ENCODE measurements at places on chromosomes 2 and 18.

GRCh38 chr2:166792808-166793207 is 95.5 kb upstream of the XIRP2 start:
- no peak for DNase-seq

DNA sequence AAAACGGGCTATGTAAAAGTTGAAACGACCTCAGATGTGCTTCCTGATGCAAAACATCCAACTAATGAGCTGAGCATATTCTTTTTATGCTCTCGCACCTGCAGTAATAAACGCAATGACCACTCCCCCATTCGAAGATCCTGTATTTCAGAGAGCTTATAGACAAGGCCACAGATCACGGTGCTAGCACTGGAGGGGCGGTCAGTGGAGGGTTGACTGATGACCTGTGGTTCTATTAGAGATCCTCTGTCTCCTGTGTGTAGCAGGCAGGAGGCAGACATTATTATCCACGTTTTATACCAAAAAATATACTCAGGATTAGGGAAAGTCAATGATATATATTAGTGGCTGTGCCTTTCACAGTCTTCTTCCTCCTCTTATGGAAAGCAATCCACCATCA is 457.0 kb downstream of the CNTNAP5 start:
- no peak for DNase-seq

DNA sequence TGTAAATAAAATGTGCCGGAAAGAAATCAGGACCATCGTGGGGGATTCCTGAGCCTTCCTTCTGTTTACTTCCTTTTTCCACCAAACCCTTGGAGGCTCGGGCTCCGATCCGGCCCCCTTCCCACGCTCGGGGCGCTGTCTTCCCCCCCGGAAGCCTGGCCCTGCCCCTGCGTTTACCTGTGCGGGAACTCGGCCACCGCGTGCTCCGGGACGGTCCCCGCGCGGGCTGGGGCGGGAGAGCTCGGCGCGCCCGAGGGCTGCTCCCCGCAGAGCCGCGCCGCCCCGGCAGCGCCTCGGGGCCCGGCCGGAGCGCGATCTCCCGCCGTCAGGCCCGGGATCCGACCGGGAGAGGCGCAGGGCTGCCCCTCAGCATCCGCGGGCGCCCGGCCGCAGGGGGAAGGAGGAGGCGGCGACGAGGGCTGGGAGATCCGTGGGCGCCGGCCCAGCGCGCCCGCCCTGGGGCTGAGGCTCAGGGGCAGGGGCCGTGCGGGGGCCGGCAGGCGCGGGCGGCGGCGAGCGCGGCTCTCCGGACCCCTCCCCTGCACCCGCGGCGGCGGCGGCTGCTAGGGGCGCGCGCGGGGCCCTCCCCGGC is 435 bp downstream of the ADCY3 start:
- DNase-seq, result no peak

GRCh38 chr18:71919211-71919610 is 624.9 kb downstream of the CBLN2 start:
- DNase-seq, result no peak

DNA sequence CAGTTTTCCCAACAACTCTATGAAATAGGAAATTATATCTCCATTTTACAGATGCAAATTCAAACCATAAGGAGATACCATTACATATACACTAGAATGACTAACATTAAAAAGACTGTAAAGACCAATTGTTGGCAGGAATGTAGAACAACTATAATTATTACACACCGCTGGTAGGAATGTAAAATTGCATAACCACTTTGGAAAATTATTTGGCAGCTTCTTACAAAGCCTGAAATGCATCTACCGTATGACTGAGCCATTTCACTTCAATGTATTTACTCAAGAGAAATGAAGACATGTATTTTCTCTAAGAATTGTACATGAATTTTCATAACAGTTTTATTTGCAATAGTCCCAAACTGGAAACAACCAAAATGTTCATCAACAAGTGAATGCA is 189.1 kb upstream of the BCL2L11 start:
- DNase-seq, result no peak

GRCh38 chr2:10004401-10004800 is 38.9 kb upstream of the KLF11 start:
- DNase-seq, result no peak

DNA sequence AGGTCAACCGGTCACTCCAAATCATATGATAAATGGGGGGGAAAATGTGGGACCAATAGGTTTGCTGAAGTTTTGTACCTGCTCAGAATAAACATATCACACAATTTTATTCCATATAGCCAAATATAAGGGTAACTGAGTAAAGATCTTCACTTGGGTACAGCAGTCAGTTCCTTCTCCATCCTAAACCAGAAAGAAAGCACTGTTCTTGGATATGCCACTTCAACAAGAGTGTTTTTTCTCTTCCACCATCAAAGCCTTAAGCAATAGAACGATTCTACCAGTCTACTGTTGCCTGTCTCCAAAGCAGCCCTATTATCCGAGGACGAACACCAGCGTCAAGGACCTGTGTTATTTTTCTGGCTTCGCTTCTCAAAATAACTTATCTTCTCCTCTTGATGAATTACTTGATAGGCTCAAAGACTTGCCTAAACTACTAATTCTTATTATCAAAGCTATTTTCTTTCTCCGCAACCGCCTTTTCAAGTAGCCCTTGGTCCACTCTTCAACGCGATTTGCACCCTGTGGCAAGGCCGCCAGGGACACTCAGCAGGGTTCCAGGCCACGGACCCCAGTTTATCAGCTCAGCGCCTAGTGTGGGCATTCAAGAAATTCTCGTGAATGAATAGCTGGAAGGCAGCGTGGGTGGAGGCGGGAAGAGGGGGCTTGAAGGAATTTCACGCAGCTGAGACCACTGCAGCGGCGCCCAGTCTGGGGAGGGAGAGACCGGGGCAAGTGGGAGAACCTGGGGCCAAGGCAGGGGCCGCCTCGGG is 646 bp downstream of the ALS2 start:
- DNase-seq, result no peak

GRCh38 chr18:39485696-39486095 is 1920.1 kb upstream of the CELF4 start:
- no peak for DNase-seq

DNA sequence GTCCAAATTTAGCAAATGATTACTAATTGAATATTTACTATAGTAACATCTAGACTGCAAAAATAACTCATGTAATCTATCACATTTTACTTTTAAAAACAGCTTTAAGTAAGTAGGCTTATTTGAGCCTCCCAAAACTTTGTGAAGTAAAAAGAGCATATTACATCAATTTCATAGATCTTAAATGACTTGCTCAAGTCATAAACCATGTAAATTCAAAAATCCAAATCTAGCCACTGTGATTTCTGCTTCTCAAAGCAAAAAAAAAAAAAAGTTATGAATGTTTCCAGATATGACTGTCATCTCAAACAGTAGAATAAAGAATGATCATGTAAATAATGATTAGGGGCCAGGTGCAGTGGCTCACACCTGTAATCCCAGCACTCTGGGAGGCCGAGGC is 37.5 kb downstream of the CACNB4 start:
- no peak for DNase-seq

- DNase-seq, result no peak
Observed at GRCh38 chr2:16487686-16488085, 177.9 kb downstream of the CYRIA start.

DNA sequence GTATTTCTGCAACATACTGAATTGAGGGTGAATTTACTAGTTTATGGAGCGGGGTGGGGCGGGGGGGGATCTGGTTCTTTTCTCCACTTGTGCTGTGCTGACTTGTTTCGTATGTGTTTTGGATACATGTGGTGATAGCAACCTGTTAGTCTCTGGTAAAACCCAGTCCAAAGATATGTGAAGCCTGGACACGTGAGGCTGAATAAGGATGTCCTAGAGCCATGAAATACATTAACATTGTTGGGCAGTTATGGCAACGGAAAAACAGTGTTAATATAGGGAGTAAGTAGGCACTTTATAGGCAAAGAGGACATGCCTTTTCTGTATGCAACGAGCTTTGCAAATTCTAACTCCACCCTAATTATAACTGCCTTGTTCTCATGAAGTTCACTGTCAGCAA is 42.1 kb upstream of the NEMP2 start:
- DNase-seq, result no peak

DNA sequence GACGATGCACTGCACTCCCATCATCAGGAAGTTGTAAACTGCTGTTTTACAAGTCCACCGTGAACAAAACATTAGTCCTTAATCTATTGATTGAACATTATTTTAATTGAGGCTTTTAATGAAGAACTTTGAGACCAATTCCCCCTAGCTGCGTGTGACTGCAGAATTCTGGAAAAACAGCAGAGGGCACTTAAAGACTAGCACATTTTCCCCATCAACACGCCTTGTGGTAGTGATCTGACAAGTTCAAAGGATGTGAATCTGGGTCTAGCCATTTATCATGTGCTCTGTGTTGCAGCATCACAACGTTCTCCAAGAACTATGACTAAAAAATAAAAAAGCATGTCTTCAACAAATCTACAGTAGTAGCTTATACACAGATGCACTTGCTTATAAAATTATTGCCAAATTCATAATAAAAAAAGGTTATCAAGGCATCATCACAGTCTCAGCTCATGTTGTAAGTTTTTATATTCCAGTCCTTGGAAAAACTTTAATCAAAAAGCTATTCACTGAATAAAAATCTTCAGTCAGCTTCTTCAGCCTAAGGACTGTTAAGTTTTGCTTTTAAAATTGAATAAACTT is 35.8 kb downstream of the SKOR2 start:
- no peak for DNase-seq

DNA sequence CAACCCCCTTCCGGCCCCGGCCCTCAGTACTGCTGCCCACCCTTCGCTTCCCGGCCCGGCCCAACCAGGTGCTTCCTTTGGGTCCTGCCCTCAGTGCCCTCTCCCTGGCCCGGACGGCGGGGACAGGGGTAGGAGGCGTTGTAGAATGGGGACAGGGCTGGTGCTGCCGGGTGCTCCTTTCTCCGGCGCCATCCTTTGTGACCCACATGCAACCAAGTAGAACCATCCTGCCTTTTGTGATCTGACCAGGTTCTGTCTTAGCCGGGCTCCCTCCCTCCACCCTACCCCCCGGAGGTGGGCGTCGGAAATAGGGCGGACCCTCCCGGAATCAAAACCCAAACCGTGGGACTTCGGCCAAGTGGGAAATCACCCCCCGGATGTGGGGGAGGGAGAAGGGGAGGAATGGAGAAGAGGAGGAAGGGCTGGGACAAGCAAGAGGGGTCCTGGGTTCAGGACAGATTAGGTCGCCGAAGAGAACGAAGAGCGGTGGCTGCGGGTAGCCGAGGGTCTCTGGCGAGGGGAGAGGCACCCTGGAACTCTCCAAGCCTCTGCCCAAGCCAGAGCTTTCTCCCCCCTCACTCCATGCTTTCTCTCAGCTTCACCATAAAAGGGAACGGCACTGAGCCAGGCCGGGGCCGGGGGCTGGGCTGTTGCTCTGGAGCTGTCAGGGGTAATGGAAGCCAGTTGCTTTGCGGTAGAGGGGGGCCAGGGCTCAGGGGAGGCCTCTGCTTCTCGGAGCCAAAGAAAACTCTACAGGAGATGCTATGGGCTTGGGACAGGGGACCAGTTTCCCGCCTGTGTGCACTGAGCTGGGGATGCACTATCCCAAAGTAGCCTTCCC is 756 bp upstream of the OST4 start:
- DNase-seq, result no peak

DNA sequence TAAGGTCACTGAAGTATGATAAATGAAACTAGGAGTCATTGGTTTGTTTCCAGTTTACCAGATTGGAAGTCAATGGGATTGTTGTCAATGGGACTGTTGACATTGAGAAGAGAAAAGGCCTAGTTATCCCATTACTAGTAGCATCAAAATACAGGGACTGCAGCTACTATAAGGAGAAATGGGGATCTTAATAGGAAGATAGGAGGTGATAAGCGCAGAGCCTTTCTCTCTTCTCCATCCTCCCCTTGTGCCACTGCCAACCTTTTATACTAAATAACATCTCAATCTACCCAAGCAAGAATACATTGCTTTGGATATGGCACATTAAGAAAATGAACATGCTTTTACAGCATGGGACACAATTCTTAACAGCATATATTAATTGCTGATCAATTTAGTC is 10.5 kb upstream of the BBS5 start:
- no peak for DNase-seq

- no peak for DNase-seq
Observed at GRCh38 chr2:53353135-53354114, 414.2 kb upstream of the CHAC2 start.

DNA sequence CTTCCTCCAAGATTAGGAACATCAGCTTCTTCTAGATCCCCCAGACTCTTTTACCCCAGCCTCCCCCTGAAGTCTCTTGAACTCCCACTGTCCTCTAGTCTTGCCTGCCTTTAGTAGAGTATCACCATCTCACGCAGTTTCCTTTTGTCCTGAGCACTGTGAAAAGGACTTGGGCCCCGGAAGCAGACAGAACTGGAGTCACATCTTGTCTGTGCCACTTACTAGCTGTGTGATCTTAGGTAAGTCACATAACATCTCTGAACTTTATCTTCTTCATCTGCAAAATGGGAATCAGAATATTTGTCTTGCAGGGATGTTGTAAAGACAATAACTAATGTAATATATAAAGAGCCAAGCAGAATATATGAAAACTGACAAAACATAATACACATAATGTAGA is 8.4 kb upstream of the TRABD2A start:
- DNase-seq, result no peak

GRCh38 chr18:76712511-76713140 is 109.7 kb upstream of the ZNF236 start:
- no peak for DNase-seq

GRCh38 chr2:27072920-27073319 is 1.5 kb upstream of the OST4 start:
- DNase-seq, result no peak

DNA sequence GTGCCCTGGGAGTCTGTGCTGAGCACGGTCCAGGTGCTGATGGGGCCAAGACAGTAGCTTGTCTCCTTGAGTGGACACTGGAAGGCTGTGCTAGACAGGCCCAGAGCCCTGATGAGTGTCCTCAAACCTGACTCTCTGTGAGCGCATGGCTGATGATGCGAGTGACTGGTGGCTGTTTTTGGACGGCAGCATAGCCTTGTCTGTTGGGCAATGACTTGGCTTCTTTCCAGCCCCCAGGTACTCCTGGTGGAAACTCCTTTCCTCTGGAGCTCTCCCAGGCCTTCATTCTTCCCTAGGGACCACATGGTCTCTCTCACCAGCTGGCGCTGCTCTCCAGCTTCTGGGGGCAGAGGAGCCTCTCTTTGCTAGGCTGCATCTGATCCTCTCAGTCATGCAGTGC is 207.6 kb upstream of the SMIM21 start:
- DNase-seq, result no peak

DNA sequence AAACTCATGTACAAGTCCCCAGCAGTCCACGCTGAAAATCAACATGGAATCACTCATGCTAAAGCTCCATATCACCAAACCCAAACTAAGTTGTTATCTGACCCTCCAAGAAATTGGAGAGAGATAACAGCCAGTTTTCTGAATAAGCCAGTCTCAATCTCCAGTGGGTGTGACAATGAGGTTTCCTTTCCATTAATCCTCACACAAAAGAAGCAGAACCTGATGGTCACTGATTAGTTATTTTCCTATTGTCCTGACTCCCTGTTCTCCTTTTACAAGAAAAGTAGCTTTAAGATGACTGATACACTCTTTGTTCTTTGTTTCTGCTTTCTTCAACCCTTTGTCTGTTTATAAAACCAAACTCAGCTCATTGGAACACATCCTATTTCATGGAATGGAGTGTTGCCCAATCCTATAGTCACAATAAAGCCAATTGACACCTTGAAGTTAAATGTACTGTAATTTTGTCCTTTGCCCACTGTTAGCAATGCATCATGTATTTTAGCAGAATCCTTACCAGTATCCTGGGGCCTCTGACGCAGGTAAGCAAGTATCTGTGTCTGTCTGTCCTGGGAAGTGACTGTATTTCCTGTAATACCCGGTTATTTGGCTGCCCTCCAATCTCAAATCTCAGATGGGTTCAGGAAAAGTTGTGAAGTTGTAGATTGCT is 30.6 kb upstream of the SH3RF3 start:
- DNase-seq, result no peak

Data from T follicular helper cell (primary cell).